NCI-H1417 (cell line): ENCODE measurements at places on chromosomes 7 and 10.

- DNase-seq: peak; percentile 58
Measured at GRCh38 chr7:111089822-111090426, 1.0 kb upstream of the LRRN3 start.

DNA sequence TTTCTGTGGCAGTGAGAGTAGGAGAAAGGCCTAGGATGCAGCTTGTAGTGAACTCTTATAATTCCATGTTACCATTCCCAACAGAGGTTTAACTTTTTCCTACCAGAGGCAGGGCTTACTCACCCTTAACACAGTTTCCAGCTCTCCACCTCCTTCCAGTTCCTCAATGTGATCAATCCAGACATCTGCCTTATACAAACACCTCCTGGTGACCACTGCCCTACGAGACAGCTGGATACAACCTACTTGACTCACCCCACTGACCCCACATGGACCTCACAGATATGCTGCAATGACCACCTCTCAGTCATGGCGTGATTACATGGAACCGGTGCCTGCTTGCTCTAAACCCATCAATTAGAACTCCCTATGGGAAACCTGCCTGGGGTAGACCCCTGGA, 326.5 kb downstream of the TNS3 start:
- DNase-seq: no peak

GRCh38 chr10:98141484-98142073, 7.1 kb downstream of the R3HCC1L start:
- DNase-seq: no peak

GRCh38 chr10:88995156-88995876, 4.7 kb downstream of the FAS start:
- DNase-seq: no peak

GRCh38 chr7:27172315-27172774, 1.8 kb downstream of the HOXA10 start:
- peak; percentile 76 for DNase-seq

DNA sequence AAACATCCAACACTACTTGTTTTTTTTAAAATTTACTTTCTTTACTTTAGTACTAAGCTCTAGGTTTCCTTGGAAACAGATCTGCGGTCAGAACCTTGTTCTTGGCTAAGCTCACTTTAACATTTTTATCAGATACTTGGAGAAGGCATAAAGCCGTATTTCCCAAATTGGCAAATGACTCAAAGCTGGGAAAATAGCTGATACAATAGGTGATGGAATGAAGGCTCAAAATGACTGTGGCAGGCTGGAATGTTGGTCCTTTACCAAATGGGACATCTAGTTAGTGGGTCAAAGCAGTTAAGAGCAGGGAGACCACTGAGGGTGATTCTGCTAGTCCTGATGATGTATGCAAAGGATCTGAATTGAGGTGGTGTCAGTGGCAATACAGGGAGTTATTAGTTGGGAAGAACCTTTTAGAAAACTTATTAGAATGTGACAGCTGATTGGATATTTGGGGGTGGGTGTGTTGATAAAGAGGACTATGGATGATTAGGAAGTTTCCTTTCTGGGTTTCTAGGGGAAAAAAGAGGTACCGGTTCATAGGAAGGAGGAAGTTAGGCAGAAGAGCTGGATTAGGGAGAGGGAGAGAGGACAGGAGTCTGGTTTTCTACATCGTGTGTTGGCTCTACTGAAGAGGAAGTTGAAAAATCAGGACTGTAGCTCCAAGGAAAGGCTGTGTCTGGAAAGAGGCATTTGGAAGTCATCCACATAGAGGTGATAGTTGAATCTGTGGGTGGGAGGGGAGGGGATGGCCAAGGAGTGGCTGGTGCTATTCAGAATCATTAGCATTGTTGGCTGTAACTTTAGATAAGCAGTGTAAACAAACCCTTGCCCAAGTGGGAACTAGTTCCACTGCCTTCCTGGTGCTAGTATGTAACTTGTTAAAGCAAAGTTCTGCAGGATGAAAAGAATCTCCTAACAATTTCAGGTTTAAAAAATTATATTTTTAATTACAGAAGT, 13.1 kb downstream of the PLCE1 start:
- no peak for DNase-seq

DNA sequence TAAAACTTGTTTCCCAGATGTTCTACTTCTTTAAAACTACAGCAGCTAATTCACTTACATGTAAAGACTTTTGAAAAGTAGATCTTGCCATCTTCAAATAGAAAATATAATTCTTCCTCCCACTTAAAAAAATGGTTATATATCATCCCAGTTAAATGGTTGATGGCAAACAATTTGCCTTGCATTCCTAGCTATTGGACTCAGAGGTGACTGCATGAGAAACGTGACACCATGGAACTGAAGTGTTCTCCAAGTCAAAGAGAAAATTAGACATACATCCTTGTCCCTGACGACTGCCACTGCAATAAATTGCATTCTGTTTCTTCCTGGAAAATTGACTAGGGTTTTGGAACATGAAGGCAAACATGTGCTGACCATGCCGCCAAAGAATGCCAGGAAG, 95.0 kb upstream of the POM121L12 start:
- DNase-seq: no peak

DNA sequence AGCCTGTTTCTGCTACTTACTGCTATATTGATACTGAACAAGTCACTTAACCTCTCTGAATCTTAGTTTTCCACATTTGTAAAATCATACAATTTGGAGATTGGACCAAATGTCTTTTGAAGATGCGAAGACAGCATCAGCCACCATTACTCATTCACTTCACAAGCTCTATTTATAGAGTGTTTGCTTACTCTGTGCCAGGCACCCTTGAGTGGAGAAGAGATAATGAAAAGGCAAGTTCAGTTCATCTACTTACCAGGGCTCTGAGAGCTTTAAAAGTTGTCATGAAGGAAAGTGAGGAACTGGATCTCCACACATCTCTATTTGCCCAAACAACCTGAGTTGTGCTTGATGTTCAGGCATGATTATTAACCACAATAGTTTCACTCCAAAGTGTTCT, 277.5 kb downstream of the CSTF2T start:
- DNase-seq: no peak

GRCh38 chr10:83605783-83606630, 533.3 kb upstream of the GHITM start:
- DNase-seq: no peak

- no peak for DNase-seq
Measured at GRCh38 chr10:13904064-13904463, 317.3 kb downstream of the PRPF18 start.

DNA sequence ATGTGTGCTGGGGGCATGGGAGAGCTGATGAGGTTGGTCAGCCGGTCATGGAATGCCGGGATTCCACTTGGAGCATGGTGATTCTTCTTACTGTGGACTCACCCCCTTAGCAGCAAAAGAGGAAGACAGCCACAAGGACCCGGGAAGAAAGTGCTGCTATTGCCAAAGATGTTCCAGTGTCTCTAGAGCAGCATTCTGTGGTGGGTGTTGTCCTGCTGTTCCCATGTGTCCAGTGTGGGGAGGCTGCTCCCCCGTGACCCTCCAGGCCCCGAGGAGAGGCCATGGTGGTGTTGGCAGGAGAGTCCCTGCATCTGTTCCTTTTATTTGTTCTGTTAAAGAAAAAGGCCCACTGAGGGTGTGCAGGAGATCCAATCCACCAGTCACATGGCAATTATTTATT, 499.4 kb downstream of the RPS24 start:
- DNase-seq: no peak
